Pulmonary artery endothelial cell (primary cell): ENCODE measurements at places on chromosomes 12 and 14. TPM values are rescaled to one million over a fixed set of nuclear protein-coding genes. Genes with fewer than 3 reads are reported as not detected.
A peak's percentile ranks its signal among the peaks of the same experiment; 100 is the strongest.

The OVCH1 gene
- total RNA-seq = 0.21 TPM in 1 of 2 replicates, not detected in the other

GRCh38 chr14:74838166-74838565 lies 37.8 kb downstream of the PROX2 start:
- DNase-seq = no peak

DNA sequence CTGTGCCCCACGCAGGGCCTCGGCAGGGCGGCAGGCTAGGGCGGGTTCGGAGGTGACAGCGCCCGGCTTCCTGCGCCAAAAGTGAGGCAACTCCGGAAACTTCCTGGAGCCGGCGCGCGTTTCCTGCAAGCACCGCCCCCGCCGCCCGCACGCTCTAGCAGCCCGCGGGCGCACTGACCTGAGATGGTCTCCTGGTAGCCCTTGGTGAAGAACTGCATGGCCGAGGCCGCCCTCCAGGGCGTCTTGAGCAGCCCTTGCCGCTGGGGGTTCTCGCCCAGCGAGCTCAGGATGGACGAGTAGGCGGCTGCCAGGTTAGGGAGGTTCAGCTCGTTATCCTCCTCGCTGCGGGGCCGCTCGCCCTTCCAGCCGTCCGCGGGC lies 494 bp downstream of the GCH1 start:
- no peak for DNase-seq

DNA sequence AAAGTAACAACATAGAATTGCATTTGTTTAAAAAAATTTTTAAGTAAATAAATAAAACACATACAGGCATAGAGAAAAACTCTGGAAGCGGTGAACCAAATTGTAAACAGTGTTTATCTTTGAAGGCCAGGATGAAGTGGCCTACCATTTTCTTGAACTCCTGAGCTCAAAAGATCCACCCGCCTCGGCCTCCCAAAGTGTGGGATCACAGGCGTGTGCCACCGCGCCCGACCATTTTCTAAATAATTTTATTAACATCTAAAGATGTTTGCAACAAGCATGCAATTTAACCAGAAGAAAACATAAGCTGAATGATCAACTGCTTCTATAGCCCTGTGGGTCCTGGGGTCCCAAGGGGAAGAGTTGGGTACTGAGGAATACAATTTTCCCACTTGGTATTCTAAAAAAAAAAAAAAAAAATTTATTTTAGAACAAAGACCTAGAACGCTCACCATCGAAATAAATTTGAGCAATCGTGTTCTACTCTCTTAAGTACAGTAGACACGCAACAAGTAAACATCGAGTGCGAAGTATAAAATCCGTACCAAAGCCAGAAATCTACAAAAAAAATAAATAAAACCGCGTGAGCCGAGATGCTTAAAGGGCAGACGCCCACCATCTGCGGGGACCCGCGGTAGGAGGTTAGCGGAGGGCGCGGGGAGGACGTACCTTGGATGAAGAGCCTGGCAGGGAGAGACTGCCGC lies 484 bp downstream of the MIS18BP1 start:
- no peak for DNase-seq

DNA sequence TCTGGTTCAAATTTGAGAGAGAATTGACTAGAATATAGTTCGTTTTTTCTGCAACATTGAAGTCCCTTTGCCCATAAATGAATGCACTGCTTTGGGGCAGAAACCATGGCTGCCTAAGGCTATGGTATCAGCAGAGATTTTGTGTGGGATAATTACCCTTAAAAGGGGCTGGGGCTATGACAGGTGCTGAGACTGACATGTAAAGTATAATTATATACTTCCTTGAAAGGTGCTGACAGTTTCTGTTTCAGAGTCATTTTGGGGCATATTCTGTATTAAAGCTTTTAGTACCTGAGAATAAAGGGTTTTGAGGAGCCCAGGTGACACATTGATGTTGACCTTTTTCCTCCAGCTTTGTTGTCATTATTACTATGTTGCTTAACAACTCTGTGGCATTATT lies 150.3 kb upstream of the PTPRQ start:
- DNase-seq = no peak

DNA sequence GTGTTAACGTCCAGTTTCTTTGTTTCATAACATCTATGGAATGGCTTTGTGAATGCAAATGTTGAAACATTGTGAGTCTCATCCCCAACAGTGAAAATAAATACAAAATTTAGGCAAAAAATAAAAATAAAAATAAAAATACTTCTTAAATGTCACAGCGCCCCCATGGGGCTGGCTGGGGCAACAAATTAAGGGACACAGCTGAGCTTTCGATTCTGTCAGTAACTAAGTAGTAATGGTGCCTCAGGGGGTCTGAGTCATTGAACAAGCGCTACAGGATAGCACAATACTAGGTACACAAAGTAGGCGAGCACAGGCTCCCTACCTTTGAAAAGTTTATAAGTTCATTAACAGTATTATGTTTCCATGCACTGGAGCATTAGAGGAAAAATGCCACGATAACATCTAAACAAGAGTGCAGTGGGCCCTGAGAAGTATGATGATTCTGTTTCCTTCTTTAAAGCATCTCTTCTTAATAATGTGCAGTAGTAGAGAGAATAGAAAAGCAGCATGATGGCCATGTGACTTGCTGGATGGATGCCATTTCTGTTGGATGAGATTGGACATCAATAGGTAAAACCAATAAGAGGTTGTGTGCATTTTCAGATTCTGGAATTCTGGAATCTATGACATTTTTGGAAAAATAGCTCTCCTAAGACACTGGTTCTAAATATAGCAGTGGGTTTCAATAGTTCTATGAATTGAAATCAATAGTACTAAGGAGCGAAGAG lies 667.2 kb downstream of the DIO2 start:
- DNase-seq = peak; percentile 22
